ENCODE measurements at places on chromosomes 4 and X.

GRCh38 chrX:107522901-107523300, 73.4 kb downstream of the FRMPD3 start:
- no peak for DNase-seq

- no peak for DNase-seq
Measured at GRCh38 chr4:82643994-82644733, 82.4 kb upstream of the TMEM150C start.

DNA sequence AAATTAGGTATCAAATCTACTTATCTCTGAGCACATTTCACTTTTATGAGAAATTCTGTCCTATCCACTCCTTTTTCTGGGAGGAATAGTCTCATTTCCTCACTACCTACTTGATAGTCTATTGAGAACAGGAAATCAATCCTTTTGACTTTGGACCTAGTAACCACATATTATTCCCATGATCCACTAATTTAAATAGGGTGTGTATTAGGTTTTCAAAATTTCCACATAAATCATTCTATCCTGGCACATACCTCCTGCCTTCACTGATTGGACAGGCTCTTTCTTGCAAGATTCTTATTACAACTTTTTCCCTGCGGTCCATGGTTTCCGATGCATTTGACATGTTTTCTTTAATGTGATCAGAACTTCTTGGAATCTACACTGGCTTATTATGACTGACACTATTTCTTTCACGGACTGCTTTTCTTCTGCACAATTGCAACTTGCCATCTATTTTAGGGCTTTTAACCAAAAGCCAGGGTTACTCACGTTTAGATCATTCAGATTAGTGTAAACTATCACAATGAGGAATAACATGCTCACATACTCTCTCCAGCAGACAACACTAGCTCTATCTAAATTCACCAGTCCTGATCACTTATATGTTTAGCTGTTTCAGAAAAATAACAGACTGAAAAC, 419.9 kb upstream of the SLIT2 start:
- no peak for DNase-seq

DNA sequence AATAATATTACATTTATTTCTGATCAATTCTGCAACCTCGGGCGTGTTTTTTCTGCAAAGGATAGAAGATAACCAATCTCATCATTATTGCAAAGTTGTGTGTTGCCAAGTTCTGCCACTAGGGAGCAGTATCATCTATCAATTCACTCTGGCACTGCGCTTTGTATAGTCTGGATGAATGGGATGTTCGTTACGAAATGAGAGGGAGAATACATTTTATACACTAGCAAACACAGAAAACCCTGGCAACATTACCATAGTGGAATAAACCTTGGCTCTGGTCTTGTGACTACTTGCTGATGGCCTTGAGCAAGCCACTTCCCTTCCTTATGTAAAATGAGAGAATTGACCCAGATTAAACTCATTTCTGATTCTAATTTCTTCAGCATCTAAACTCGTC, 97.5 kb upstream of the ZNF518B start:
- peak; percentile 18 for DNase-seq

- DNase-seq = no peak
Measured at GRCh38 chr4:77501851-77502250, 103.8 kb upstream of the CXCL13 start.

All from T follicular helper cell (primary cell).